ENCODE measurements at places on chromosomes 7 and 10.

DNA sequence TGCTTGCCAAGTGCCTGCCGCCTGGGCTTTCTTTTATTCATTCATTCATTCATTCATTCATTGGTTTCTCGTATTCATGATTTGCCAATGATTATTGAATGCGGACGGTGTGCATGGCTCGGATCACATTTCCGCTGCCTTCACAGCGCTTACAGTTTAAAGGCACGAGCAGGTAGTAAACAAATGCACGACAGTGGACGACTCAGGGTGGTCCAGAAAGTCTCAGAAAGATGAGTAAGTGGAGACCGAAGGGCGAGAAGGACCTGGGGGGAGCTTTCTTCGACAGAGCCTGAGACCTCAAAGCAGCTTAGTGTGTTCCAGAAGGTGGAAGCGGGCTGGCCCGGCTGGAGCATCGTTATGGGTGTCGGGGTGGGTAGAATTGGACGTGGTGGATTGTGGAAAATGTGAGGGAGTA lies 506 bp downstream of the MCM10 start:
- no peak for DNase-seq

DNA sequence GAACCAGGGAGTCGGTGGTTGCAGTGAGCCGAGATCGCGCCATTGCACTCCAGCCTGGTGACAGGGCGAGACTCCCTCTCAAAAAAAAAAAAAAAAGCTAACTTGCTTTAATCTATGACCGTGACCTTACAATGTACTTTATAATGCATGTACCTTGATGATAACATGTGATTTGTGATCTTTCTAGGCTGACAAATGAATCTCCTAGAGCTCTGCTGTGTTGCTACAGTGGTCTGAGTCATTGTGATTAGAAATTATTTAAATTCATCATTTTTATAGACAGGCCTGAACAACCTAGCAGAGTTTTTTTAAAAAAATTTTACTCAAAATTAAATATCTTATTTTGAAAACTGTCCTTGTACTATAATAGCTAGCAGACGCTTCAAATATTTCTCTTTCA lies 722.8 kb downstream of the NRG3 start:
- DNase-seq = no peak

GRCh38 chr10:66844176-66844942 lies 81.5 kb upstream of the LRRTM3 start:
- no peak for DNase-seq

DNA sequence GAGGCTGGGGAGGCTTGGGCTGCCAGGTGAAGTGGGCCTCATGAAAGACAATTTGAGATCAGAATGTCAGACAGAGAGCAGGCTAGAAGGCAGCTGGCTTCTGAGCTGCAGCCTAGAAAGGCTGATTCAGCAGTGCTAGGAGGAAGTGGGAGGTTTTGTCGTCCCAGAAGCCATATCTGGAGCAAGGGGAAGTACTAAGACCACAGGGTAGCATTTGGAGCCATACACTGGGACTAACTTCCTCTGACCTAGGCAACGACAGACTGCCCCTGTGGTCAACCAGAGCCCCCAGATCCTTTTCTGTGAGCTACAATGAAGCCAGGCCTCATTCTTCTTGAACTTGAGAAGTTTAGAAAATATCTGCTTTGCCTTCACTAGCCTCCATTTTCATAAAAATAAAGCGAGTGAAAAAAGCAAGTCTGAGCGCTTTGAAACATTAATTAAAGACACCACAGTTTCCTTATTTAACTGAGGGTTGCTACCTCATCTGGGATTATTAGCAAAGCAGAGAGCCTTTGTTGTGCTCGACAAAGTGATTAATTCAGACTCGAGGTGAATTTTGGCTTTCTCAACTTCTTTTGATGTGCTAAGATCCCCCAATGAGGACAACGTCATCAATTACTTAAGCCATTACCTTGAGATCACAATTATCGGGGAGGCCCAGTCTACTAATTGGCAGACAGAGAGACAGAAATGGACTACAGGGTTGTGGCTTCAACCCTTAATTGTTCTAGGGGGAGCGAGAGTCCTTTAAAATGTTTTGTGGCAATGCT lies 26.6 kb downstream of the TBXAS1 start:
- DNase-seq = no peak

GRCh38 chr10:126569513-126570244 lies 100.8 kb downstream of the C10orf90 start:
- no peak for DNase-seq

GRCh38 chr10:95531058-95531809 lies 29.9 kb downstream of the SORBS1 start:
- no peak for DNase-seq

DNA sequence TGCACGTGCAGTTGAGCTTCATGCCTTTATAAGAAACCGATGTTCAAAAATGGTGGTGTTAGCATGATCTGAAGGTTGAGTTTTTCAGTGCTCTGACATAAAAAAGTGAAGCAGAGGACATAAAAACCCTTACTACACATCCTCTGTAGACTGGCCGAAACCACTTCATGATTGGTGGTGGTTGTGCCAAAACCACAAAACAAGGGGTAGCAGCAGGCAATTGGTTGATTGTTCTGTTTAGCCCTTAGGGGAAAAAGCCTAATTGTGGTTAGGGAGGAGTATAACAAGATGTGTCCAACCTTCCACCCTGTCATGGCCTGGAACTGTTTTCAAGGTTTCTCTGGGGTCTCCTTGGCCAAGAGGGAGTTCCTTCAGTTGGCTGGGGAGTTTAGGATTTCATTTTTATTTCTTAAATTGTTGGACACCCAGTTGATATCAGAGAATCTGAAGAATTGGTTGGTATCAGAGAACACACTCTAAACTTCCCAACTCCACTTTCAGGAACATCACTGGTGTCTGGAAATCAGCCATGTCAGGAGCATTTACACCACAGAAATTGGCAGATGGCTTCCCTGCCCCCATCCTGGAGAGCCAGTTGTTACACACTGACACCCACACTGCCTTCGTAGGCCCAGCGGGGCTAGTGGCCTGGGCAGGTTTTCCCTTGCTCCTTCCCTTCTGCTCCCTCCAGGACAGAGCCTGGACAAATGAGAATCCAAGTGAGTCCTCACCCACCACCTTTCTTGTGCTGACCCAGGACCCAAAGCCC lies 18.8 kb downstream of the MRPS24 start:
- no peak for DNase-seq

DNA sequence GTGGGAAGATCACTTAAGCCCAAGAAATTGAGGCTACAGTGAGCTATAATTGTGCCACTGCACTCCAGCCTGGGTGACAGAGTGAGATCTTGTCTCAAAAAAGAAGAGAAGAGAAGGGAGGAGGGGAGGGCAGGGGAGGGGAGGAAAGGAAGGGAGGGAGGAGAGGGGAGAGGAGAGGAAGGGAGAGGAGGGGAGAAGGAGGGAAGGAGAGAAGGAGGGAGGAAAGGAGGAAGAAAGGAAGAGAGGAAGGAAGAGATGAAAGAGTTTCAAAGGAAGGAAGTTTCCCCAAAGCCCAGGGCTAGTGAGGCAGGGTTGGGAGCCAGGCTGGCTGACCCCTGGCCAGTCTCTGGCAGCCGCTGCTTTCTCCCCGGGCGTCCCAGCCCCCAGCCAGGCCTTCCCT lies 32.6 kb downstream of the EPHB4 start:
- no peak for DNase-seq

DNA sequence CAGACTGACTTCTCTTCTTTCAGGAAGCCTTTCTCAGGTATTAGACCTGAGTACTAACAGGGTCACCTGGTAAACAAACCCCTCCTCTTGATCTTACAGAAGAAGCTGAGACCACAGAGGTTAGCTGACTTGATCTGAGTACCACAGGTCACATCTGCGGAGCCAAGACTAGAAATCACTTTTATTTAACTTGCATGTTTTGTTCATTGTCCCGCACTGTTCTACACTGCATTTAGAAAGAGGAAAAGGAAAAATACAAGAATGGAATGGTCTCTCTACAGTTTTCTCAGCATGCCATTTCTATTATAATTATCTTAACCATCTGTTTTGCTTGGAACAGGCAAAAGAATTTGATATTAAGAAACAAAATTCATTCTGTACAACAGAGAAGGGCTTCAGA lies 245.6 kb upstream of the ETV1 start:
- DNase-seq = no peak

GRCh38 chr7:2515424-2516193 lies 4.0 kb upstream of the LFNG start:
- DNase-seq = no peak

- no peak for DNase-seq
These were observed 10.2 kb downstream of the GHRHR start for GRCh38 chr7:30973791-30974604.

GRCh38 chr7:45033261-45033930 lies 33.4 kb downstream of the CCM2 start:
- no peak for DNase-seq

GRCh38 chr10:73650537-73651331 lies 5.1 kb downstream of the SYNPO2L start:
- no peak for DNase-seq

DNA sequence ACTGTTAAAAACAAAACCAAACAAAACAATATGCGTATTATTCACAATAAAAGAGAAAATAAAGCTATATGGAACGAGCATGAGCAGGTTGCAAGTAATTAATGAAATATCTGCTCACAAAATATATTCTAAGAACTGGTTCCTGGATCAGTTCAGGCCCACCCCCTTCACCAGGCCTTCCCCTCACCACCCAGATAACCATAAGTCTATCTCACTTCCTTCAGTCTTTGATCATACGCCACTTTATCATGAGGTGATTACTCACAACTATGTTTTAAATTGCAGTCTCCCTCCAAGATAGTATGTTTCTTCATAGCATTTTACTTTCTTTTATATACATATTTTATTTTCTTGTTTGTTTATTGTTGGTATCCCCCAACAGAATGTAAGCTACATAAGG lies 263.1 kb upstream of the HGF start:
- DNase-seq = no peak

- DNase-seq = no peak
These were observed 13.1 kb downstream of the AVPI1 start for GRCh38 chr10:97673736-97674525.

GRCh38 chr10:44234483-44234875 lies 150.4 kb downstream of the CXCL12 start:
- DNase-seq = no peak

DNA sequence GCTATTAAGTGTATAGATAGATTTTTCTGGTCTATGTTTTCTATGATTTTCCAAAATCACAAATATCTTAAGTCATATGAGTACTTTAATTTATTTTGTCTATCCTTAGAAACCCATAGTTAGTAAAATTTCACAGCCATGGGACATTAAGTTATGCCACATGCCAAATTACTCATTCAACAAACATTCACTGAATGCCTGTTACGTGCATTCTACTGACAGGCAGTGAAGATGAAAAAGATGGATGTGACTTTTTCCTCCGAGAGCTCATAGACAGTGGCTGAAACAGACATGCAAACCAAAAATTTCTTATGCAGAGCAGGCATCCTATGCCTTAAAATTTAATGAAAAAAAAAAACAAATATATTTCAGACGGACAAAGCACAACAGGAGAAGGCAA lies 84.9 kb downstream of the CHRM2 start:
- no peak for DNase-seq

DNA sequence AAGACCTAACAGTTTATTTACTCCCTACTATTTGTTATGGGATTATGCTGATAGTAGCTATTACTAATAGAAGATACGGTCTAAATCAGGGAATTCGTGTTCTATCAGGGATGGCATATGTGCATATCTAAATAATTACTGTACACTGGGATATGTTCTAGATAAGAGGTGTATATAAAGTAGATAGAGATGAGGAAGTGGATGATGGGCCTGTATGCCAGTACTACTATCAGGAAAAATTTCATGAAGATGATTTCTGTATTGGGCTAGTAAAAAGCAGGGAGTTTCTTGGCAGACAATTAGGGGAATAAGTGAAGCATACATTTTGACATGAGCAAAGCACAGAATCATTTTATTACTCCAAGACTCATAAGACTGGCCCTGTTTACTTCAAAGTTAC lies 26.2 kb downstream of the PTPN12 start:
- no peak for DNase-seq

DNA sequence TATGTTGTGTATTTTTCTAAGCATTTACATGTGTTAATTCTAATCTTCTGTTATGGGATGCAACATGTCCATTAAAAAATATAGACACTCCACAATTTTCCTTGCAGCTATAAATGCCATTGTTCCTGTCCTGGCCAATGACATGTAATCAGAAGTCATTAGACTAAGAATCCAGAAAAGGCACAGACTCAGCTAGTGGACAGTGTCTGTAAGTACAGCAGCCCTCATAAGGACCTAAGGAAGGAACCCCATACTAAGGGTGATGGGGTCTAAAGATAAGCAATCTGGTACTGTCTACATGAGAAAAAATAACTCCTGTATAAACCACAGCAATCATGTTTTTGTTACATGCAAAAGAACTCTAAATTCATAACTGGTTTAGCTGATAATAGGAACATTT lies 115.9 kb downstream of the GPR85 start:
- no peak for DNase-seq

- no peak for DNase-seq
These were observed 11.7 kb downstream of the TMEM184A start for GRCh38 chr7:1544178-1544895.

DNA sequence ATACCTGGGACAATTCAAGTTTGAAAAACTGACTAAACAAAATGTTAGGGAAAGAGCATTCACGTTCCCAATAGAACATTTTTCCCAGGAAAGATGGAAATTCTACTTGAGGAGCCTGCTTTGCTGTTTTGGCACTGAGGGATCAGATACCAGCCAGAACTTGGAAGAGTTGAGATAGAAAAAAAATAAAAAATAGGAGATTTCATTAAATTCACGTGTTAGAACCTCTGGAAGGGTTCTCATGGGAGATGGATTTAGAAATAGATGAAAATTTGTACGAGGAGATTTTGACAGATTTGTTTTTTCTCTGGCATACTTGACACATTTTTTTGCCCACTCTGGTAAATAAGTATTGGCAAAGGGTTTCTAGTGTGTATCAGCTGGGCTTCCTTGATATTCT lies 63.7 kb downstream of the CELF2 start:
- DNase-seq = no peak

- DNase-seq = no peak
These were observed at the start of gene GPER1 for GRCh38 chr7:1087952-1088920. Gene GPER1 (plus strand): TSS chr7:1088113. CDS start chr7:1091729, 3,616 bp downstream.

DNA sequence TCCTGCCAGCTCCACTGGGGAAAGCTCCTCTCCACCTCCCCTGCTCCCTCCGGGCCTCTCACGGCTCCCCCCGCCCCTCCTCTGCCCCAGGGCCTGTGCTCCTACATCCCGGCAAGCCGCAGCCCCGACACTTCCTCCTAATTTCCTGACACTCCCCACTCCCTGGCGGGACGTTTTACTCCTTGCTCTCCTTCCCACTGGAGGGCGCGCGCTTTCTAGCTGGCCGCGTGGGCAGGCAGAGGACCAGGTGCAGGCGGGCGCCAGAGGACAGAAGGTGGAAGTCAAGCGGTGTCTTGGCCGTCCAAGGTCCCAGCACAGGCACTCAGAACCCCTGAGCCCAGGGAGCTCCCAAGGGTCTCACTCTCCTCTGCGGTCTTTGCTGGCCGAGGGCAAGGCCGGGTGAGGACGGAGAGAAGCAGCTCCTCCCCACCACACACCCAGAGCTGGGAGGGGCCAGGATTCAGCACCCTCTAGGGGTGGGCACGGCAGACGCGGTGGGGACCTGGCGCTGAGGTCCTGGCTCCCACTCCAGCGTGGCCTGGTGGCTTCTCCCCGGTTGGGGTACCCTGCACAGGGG lies 19.1 kb downstream of the ADAM8 start:
- DNase-seq = no peak

Measured in stimulated activated CD4-positive, alpha-beta T cell treated with anti-CD3 and anti-CD28 coated beads, Interleukin-4, amount 100 ng/mL, for 1 hour (primary cell).